ENCODE measurements at places on chromosomes 7 and 10.

GRCh38 chr7:155470686-155471638 lies 13.0 kb downstream of the EN2 start:
- DNase-seq, result peak; percentile 68

DNA sequence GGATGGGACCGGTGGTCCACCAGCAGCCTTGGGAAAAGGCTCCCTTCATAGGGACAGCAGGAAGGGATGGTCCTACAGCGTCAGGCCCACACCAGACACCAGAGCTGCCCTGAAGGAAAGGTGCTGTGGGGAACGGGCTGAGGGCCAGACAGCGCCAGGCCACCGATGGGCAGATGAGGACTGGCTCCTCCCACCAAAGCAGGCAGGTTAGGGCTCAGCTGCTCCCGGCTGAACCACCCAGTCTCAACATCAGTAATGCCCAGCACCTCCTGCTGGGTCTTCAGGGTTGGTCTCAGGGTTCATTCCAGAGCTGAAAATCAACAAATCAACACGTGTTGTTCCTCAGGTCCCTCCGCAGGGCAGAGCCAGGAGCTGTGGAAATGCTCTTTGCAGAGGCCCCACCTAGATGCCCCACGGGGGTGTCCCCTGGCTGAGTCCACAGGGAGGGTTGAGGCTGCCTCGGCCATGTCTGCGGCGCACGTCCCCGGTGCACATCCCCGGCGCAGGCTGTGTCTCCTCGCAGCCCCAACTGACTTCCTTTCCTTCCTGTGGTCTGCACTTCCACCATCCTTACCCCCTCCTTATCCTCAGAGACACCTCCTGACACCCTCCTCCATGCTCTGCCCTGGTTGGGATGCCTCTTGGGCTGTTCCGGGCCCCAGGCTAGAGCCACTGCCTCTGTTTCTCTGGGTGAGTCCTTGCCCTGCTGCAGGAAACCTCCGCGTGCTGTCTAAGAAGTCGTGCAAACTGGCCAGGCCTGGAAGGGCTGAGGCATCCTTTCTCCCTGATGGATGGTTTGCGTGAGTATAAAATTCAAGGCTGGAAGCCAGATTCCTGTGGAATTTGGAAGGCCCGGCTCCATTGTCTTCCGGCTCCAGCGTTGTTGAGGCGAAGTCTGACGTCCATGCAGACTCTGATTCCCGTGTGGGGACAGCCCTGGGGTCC lies 32.8 kb upstream of the CFAP46 start:
- no peak for DNase-seq

GRCh38 chr10:69051303-69051702 lies 36.6 kb upstream of the SRGN start:
- DNase-seq, result no peak

DNA sequence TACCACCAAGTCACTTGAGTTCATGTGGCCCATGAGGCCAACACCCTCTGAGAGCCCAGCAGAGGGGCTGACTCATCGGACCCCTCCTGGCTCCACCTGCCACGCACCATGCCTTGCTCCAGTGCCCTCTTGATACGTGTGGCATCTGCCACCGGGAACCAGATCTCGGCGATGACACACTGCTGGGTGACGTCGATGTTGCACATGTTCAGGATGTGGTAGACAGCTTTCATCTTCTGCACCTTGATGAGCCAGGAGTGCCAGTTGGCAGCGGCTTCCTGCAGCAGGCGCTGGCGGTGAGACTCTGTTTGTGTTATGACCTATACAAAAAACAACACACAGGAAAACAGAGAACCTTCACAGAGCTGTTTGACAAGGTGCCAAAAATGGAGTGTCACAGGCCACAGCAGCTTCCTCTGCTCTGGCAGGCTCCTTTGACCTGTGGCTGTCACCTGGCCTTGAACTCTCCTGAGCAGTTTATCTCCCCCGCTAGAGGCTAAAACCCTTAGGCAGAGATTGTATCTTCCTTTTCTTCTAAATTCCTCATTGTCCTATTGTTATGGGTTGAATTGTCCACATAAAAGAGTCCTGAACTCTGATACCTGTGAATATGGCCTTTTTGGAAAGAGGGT lies 45.2 kb upstream of the TMEM213 start:
- DNase-seq, result no peak

GRCh38 chr7:82745117-82745516 lies 301.5 kb upstream of the CACNA2D1 start:
- DNase-seq, result no peak

- DNase-seq, result no peak
Measured at GRCh38 chr10:124152139-124153022, 59.0 kb upstream of the CHST15 start.

DNA sequence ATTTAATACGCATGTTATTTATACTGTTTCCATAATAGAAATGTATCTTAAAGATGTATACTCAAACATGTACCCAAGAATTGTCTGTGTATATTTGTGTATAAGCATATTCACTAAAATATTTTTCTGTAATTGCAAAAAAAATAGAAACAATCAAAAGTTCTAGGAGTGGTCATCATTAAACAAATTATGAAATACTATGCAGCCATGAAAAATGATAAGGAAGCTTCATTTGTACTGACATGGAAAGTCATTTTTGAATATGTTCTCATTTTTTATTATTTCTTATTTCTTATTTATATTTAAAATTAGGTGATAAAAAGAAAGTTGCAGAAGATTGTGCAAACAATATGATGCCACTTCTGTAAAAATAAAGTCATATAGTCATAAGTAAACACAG lies 400.0 kb upstream of the AUTS2 start:
- DNase-seq, result no peak

GRCh38 chr7:13945670-13946069 lies 43.8 kb downstream of the ETV1 start:
- DNase-seq, result no peak

Data from COLO829 (cell line).